CD8-positive, alpha-beta T cell (primary cell): ENCODE measurements at places on chromosomes 2 and 18.

DNA sequence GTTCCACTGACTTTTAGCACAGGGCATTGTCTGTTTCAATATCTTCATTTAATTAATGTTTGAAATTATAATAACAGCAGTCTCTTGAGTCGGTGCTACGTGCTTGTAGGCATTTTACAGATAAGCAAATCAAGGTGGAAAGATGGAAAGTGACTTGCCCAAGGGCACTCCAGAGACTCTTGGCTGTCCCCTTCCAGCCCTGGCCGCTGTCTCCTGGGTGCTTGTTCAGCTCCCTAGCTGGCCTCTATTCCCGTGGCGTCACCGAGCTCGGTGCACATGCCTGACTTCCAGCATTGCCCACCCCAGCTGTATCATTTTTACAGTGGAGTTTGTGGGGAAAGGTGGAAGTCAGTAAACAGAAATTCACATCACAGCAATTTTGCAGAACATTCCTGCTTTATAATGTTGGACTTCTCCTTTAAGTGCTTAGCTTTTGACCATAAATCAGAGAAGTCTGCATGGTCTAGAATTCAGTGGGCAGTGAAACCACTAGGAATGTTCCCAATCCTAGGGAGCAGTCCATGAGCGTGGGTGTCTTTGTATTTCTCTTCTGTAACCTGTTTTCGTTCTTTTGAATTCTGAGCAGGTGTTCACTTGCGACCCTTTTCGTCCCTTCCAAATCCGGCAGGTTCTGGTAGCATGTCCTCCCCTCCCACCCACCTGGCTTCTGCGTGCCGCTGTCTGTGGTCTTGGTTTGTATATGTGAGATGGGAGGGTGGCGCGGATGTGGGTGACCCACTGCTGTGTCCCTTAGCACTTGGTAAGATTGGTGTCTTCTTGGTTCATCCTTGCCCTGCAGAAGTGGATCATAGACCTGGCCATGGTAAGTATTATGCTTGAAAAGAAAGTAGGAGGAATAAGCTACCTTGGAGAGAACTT, 8.4 kb downstream of the SLC66A3 start:
- peak; percentile 37 for DNase-seq

DNA sequence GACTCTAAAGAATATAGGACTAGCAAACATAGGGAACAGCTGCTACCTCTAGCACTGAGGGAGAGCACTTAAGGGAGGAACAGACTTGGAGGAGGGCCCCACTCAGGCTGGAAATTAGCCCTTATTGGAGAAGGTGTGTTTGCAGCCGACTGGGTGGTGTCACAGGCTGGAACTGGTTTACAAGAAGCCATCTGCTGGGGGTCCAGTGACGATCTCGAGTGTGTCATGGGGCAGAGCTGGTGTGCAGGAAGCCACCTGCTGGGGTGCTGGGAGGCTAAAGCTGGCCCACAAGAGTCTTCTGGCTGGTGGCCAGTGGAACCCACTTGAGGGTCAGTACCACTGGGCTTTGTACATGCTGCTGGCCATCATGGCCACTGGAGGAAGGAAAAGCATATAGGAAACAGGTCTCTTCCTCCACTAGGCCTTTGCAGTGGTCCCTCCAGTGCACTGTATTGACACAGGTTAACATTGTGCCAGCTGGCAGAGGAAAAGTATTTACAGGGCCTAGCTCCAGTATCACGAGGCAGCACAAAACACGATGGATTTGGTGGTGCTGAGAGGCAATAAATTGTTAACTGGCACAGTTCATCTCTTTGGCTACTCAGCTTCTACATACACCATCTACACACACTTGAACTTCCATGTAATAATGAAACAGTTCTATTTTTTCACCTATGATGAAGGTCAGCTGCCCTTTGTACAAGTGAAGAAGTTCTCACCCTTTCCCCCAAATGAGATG, 43.6 kb downstream of the MAP3K20 start:
- DNase-seq = no peak

GRCh38 chr2:170345607-170346006, 167.7 kb downstream of the MYO3B start:
- no peak for DNase-seq

GRCh38 chr2:14626873-14627272, 5.6 kb upstream of the LRATD1 start:
- no peak for DNase-seq

GRCh38 chr2:148350199-148350598, 294.4 kb upstream of the EPC2 start:
- no peak for DNase-seq

DNA sequence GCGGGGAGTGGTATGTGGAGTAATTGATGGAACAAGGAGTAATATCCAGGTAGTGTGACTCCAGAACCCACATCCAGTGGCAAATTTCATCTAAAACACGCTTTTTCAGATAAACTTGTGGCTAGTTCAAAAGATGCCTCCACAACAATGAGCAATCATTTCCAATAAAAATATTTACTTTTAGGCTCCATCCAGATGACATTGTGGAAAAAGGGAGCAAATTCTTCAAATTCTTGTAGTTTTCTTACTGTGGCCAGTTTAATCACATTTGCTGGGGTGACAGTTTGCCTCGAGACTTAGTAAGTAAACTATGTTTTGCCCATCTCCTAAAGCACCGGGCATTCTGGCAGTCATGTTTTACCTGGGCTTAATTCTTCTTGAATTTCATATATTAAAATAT, 243.6 kb downstream of the IRS1 start:
- no peak for DNase-seq

- peak; percentile 31 for DNase-seq
Measured at GRCh38 chr18:78984941-78985784, 5.5 kb downstream of the SALL3 start.

GRCh38 chr2:9002637-9003365, 683 bp downstream of the MBOAT2 start:
- DNase-seq = no peak

DNA sequence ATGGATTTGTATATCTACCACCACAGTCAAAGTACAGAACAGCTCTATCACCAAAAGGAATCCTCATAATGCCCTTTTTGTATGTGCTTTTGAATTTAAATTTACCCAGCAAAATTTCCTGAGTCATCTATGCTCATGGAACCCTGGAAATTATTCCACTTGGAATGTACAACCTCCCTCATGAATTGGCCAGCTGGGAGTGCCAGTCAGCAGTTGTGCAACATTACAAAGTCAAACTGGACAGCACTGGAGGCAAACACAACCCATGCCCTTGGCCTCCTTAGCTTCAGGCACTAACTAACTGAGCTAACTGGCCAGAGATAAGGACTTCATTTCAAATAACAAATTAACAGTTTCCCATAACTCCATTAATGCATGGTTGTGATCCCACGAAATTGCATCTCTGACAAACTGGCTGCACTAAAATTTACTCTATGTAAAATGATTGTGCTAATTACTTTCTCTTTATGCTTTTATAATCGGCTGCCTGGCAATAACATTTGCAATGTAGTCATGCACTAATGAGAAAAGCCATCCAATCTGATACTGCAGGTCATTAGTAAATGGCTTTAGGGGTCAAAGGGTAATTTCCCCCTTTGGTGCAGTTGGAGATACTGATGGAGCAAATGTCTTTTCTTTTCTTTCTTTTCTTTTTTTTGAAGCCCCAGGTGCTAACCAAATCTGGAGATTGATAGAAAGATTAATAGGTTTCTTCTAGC, 270.5 kb downstream of the ACTR3 start:
- no peak for DNase-seq

GRCh38 chr2:12106440-12107080, 360.1 kb downstream of the LPIN1 start:
- DNase-seq = no peak
